ENCODE measurements at places on chromosomes 13 and 19. TPM values are rescaled to one million over a fixed set of nuclear protein-coding genes. Genes with fewer than 3 reads are reported as not detected.

OR7G2 gene
- not detected for total RNA-seq

ZNF224 gene
- total RNA-seq, result 30.2 TPM

RRAS gene
- total RNA-seq, result 67.4 TPM

DNA sequence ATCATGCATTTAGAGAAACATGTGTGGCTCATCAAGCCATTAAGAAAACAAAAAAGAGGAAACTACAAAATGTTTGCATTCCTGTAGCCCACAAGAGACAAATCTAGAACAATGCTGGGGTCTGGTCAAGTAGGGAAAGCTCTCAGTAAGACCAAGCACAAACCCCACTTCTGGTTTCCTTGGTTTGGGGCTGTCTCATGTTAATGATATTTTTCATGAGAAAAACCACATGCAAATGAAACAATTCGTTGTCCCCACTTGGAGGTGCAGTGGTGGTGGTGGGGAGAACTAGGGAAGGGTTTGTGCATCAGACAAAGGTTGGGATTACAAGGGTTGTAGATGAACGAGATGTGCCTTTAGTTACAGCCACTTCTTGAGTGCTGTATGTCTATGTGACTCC is 7.0 kb upstream of the RB1 start:
- no peak for DNase-seq

- no peak for DNase-seq
Measured at GRCh38 chr13:30129411-30129810, 177.9 kb downstream of the KATNAL1 start.

GRCh38 chr19:33815380-33816340 is 19.0 kb downstream of the KCTD15 start:
- DNase-seq, result no peak

DNA sequence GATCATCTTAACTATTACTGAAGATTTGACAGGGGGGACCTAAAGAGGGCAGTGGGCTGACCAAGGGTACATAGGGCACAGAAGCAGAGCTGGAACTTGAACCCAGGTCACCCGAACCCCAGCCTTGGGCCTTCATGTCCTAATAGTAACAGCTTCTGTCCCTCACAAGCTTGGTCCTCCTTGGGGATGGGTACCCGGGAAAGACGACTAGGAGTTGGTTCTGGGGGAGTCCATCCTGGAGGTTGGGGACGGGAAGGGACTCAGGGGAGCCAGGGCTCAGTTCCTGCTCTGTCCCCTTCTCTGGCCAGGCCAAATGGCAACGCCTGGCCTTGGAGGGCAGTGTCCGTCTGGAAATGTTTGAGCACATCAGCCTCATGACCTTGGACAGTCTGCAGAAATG is 39.6 kb upstream of the CYP4F8 start:
- DNase-seq, result no peak
